Stimulated activated CD8-positive, alpha-beta memory T cell treated with anti-CD3 and anti-CD28 coated beads, Interleukin-4, amount 100 ng/mL, for 4 hours (primary cell): ENCODE measurements at places on chromosomes 2 and 18.

DNA sequence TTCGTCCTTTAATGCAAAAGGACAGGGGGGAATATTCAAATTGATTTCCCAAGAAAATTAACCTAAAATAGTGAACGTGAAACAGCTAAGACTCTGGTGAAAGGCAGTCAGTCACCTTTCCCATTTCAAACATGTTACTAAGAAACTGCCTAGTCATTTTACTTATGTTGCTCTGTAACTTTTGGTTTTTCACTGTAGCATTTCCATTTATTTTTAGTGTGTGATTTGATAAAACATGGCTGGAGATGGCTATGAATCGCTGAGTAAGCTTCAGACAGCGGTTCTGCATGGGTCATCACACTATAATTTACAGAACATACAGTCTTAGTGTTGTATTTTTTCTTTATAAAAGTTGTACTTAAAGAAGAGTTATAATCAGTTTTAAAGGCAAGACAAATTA, 16.0 kb upstream of the KIDINS220 start:
- no peak for DNase-seq

GRCh38 chr2:144702051-144702450, 182.1 kb upstream of the ZEB2 start:
- DNase-seq = no peak

GRCh38 chr2:20481798-20482405, 35.0 kb downstream of the RHOB start:
- no peak for DNase-seq

DNA sequence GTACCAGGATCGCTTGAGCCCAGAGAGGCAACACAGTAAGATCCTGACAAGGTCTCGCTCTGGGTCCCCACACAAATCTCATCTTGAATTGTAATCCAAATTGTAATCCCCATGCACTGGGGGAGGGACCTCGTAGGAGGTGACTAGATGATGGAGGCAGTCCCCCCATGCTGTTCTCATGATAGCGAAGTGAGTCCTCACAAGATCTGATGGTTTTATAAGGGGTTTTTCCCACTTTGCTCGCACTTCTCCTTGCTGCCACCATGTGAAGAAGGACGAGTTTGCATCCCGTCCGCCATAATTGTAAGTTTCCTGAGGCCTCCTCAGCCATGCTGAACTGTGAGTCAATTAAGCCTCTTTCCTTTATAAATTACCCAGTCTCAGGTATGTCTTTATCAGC, 46.0 kb upstream of the SERTAD2 start:
- DNase-seq = no peak

GRCh38 chr2:215660687-215661086, 224.8 kb upstream of the FN1 start:
- no peak for DNase-seq

DNA sequence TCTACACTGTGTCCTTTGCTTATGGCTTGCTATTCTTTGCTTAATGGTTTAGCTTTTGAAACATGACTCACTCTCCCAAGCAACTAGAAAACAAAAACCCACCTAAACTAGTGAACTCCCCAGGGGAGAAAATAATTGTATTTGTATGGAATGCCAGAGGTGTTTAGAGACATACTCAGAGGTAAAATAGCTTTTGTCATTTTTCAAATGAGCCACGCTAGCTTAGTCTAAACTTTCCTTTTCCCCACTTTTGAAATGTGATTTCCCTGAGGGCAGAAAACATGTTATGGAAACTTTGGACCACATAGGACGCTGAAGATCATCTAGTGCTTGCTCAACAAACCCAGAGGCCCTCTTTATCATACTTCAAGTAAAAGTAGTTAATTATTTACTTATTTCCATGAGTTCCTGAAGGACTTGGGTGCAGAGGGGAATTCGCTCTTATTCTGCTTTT, 16.5 kb upstream of the CYTIP start:
- no peak for DNase-seq

- DNase-seq = no peak
Measured at GRCh38 chr18:44502221-44502620, 178.5 kb upstream of the SETBP1 start.

DNA sequence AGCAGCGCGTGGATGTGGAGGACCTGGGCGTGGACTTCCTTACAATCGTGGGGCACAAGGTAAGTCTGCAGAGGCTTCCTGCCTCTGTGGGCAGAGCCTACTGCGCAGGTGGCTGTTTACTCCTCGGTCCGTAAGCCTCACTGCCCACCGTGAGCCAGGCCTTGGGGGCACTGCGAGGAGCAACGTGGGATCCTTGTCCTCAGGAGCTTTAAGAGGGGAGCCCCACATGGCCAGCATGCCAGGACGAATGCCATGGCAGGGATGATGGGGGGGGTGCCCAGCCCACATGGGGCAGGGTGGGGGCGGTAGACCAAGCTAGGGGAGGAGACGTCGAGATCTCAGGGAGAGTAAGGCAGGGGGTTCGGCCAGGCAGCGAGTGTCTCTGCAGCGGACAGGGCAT, 18.0 kb upstream of the ESPNL start:
- no peak for DNase-seq

- DNase-seq = no peak
Measured at GRCh38 chr18:9433671-9434121, 41.6 kb upstream of the RALBP1 start.

DNA sequence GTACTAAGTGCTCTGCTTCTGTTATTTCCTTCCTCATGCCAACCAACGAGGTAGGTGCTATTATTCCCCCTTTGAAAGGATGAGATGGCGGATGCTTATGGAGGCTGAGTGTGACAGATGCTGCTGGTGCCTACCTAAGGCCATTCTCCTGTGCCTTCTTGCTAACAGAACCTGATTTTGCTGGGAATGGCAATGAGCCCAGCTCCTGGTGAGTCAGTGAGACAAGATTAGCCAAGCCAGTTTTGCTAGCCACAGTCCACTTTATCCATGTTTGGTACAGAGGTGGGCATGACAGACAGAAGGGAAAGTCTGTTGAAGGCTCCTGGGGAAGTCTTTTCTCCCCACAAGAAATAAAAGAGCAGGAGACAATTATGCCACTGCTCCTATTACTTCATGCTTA, 43.7 kb upstream of the TMEM163 start:
- DNase-seq = no peak

DNA sequence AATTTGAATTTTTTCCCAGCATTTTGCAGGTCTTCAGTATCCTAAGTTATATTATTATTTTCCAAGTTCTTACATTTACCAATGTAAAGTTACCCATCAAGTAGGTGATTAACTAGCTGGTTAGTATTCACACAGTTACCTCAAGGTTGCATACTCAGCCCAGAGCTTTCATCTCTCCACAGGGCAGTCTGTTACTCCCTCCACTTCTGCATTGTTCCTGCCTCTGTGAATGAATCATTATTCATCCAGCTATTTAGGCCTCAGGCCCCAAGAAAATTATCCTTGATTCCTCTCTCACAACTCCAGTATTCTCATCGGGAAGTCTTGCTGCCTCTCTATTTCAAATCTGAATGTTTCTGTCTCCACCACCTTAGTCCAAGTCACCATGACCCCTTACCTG, 92.2 kb downstream of the SMC6 start:
- no peak for DNase-seq

- DNase-seq = no peak
Measured at GRCh38 chr2:43634604-43635306, 2.3 kb upstream of the PLEKHH2 start.

DNA sequence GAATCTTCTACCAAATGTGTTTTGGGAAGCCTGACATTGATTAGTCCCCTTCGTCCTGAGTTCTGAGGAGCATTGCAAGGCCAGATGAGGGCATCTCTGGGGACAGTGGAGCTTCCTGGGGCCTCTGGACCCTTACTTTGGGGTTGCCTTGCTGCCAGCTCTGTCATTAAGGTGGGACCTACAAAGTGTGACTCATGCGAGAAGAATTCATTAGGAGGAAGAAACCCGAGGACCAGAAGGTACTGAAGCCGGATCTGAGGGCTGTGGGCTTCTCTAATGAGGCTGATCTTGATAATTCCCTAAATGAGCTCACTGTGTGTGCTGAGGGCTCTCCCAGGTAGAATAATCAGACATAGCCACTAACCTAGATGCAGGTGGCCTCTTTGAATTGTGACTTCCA, 695 bp upstream of the SCYGR2 start:
- no peak for DNase-seq

DNA sequence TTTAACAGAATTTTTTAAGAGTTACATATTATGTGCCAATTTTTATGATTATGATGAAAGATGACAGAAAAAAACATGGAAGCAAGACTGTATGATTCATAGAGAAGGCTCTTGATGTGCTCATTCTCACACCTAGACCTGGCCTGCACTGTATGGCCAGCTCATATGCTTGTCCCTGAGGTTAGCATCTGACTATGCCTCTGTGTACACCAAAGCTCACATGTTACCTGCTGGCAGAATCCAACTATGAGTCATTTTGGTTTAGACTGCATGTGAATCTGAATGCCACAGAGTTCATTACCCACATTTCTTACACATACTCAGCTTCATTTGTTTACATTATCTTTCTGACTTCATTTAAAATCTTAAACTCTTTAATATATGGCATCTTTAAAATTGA, 139.0 kb downstream of the DSC3 start:
- DNase-seq = no peak
